ENCODE measurements at places on chromosomes 7 and 10.

- no peak for DNase-seq
These were observed 139.4 kb downstream of the GNAT3 start for GRCh38 chr7:80372415-80372814.

DNA sequence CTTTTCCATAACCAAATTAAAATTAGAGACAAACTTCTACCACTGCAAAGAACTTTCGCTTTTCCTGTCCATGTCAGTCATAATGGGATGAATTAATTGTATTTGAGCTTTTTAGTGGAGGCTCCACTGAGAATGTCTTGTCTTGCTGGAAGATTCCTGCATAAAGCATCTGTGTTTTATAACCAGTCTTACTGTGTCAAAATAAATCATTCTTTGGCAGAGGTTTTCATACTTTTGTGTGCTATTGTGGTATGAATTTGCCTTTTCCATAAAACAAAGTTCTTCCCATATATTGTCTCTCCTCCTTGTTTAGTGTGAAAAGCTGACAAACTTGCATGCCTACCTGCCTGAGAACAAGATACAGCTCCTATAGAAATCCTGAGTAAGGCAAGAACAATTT, 124.8 kb upstream of the CCDC6 start:
- no peak for DNase-seq

- DNase-seq: no peak
These were observed 57.3 kb upstream of the TES start for GRCh38 chr7:116153050-116153449.

GRCh38 chr7:113649556-113649955, 269.3 kb downstream of the PPP1R3A start:
- no peak for DNase-seq

GRCh38 chr10:74521526-74521925, 304.9 kb upstream of the KAT6B start:
- no peak for DNase-seq

GRCh38 chr7:84314263-84314662, 119.7 kb upstream of the SEMA3A start:
- DNase-seq: no peak

DNA sequence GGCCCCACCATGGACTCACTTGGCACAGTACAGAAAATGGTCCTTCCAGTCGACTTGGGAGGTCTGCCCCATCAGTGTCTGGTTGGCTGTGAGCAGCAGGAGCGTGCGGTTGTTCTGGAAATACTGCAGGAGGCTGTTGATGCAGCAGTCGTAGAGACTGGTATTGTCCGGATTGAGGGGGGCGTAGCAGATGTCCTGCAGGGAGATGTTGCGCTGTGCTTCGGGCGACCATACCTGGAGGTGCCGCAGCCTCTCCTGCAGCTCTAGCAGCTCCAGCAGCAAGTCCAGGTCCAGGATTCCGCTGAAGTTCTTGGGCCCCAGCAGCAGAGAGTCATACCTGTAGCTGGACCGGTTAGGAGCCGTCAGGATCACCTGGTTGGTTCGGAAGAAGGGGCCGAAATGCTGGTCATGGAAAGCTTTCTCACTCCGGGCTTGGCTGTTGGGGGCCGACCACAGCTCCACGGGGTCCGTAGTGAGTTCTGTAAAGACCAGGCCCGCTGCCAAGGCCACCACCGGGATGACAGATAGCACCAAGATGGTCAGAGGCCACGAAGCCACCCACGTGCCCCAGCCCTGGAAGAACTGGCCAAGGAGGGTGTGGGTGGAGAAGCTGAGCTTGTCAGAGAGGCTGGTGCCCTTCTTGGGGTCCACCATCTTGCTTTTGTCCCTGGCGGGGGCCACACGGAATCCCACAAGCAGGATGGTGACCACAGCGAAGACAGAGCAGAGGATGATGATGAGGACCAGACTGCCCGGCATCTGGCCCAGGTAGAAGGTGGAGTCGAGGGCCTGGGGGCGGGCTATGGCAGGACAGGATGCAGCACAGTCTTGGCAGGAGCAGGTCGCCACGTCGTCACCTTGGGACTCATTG, 2.1 kb downstream of the NPC1L1 start:
- no peak for DNase-seq

DNA sequence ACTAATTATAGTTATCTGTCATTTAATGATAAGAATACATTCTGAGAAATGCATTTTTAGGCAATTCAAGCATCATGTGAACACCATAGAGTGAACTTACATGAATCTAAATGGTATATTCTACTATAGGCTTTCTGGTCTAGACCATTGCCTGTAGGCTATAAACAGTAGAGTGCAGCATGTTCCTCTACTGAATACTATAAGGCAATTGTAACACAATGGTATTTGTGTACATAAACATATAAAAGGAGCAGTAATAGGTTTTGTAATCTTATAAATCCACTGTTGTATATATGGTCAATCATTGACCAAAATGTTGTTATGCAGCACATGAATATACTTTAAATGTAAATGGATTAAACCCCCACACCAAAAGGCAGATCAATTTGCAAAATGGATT, 71.6 kb downstream of the AKR1C4 start:
- no peak for DNase-seq

DNA sequence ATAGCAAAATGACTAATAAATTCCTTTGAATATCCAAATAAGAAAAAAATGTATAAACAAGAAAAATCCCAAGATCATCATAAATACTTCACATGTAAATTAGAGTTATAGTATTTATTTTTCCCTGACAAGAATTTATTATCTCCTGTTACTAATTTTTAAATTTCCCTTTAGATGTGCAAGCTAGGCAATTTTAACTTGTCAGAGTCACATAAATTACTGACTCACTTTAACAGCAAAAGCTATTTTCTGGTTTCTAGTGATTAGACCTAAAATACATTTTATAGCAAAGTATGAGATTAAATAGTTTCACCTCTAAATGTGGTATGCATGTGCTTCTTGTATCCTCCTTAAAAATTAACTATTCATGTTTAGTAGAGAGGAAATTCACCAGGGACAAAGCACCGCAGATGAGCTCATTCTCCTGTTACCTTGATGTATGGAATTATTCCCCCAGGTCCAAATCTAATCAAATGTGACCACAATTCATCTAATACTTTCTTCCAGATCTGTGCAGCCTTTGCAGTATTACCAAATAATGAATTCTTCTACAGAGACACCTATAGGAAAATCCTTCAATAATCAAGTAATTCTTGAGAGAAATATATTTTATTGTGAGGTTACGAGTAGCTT, 621.2 kb downstream of the DNAJB9 start:
- DNase-seq: no peak

DNA sequence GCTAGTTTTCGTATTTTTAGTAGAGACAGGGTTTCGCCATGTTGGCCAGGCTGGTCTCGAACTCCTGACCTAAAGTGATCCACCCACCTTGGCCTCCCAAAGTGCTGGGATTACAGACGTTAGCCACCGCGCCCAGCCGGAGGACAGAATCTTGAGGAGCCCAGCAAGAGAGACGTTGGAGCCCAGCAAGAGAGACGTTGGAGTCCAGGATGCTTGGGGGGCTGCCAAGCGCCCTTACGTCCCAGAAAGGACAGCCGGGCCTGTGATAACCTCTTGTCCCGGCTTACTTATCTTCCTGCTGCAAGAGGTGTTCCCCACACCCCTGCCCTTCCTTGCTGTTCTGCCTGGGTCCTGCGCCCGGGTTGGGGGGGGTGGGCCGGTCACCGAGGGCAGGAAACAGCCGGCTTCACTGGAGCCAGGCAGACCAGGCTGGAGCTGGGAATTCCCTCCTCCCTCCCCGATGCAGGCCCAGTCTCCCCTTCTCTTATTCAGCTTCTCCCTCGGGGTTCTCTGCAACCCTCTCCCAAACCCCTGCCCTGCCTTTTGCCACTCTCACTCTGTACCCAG, 1.9 kb upstream of the EPHB4 start:
- DNase-seq: no peak

- no peak for DNase-seq
These were observed 314.4 kb upstream of the MKI67 start for GRCh38 chr10:128440513-128441160.

DNA sequence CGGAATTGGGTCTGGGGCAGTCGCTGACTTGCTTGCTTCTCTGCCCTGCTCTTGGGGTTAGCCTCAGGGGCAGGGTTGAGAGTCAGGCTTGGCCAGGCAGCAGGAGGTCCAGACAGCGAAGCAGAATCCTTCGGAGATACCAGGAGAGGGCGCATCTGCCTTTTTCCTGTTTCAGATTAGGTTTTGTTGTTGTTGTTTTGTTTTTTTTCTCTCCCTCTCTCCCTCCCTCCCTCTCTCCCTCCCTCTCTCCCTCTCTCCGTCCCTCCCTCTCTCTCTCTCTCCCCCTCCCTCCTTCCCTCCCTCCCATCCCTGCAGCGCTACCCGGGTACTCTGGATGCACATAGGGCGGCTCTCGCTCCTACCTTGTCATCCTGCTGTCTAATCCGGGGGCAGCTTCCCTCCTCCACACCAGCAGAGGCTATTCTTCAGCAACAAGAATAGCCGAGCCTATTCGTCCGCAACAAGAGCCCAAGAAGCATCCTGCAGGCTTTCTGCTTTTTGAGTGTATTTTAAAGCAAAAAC, 758 bp upstream of the OPTN start:
- DNase-seq: no peak

- DNase-seq: no peak
These were observed 10.7 kb downstream of the A1CF start for GRCh38 chr10:50874723-50875122.

GRCh38 chr7:93226310-93226709, at the start of gene HEPACAM2:
HEPACAM2 (minus strand) TSS chr7:93226469.
- DNase-seq: no peak

GRCh38 chr7:70764701-70765208, 367.2 kb upstream of the GALNT17 start:
- no peak for DNase-seq

GRCh38 chr10:103540722-103541121, 47.2 kb downstream of the NEURL1 start:
- no peak for DNase-seq

GRCh38 chr7:106430535-106431455, 146.0 kb upstream of the NAMPT start:
- no peak for DNase-seq

DNA sequence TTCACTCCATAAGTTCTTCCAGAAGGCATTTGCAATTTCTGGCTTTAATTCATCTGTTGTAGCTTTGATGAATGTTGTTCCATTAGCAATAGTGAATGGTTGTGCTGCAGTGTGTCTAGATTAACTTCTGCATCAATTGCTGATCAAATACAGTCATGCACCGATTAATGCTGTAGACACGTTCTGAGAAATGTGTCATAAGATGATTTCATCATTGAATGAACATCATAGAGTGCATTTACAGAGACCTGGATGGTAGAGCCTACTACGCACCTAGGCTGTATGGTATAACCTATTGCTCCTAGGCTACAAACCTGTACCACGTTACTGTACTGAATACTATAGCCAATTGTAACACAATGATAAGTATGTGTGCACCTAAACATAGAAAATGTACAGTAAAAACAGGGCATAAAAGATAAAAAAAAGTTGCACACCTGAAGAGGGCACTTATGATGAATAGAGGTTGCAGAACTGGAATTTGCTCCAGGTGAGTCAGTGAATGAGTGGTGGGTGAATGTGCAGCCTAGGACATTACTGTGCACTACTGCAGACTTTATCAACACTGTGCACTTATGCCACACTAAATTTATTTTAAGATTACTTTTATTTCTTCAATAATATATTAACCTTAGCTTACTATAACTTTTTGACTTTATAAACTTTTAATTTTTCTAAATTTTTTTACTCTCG, 170.7 kb downstream of the HERPUD2 start:
- no peak for DNase-seq

- DNase-seq: no peak
These were observed 159.8 kb downstream of the SH3PXD2A start for GRCh38 chr10:103695584-103696005.

DNA sequence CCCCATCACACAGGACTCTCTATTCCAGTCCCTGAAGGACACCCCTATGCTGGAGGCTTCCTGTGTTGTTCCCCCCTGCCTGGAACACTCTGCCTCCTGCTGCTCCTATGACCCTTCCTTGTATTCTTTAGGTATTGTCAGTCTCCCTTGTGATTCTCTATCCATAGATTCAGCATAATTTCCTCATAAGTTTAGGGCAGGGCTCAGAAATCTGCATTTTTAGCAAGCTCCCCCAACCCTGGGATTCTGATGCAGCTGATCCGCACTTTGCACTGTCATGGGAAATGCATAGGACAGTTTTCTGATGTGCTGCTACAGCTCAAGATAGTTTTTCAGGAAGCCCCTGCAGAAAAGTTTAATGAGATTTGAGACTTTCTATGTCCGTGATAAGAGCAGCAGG, 79.9 kb downstream of the ADRA2A start:
- no peak for DNase-seq

GRCh38 chr10:21943633-21944265, 59.8 kb downstream of the DNAJC1 start:
- no peak for DNase-seq

DNA sequence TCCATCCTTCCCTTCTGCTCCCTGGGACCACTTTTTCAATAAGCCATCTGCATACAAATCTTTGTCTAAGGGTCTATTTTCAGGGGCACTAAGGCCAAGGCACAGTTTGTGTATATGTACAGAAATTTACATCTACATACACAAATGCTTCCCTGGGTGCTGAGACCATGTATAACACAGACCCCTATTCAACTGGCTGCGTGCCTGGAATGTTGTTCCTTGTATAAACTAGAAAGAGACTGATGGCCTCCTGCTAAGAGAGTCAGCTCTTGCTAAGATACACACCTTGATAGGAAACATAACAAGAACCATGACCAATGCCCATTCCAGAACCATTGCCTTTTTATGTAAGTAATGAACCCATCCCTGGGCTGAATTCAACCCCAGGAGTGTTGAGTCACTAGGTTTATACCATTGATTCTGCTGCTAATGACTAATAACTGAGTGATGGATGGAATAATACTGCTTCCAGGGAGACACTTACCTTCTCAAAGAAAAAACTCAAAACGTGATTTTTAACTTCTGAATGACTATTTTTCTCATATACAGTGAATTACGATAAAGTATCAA, 290.7 kb downstream of the FGFR2 start:
- no peak for DNase-seq

DNA sequence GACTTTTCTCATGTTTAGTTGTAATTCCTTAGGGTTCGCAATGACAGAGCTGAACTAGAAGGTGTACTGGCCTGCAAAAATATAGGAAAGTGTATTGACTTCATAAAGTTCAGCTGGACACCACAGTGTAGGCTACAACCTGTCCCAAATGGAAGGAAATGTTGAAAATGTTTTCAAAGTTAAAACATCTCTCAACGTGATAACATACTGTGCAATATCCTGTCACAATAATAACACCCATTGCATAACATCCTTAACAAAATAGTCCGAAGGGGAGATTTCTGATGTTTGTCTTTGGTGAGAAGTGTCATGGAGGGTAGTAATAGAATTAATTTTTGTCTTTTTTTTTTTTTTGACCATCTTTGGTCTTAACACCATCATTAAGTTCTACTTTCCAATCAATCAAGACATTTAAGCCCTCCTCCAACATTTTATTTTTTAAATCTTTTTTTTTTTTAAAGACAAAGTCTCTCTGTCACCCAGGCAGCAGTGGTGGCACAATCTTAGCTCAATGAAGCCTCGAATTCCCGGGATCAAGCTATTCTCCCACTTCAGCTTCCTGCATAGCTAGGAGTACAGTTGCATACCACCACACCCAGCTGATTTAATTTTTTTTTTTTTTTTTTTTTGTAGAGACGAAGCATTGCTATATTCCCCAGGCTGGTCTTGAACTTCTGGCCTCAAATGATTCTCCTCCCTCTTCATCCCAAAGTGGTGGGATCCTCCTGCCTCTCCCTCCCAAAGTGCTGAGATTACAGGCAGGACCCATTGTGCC, 45.7 kb downstream of the DYNC1I1 start:
- no peak for DNase-seq
